ENCODE measurements at places on chromosomes 2 and 18.

- DNase-seq = peak; percentile 43
These were observed 7.9 kb downstream of the CABLES1 start for GRCh38 chr18:23143016-23143814.

- no peak for DNase-seq
These were observed 21.4 kb downstream of the GRHL1 start for GRCh38 chr2:9972621-9973479.

DNA sequence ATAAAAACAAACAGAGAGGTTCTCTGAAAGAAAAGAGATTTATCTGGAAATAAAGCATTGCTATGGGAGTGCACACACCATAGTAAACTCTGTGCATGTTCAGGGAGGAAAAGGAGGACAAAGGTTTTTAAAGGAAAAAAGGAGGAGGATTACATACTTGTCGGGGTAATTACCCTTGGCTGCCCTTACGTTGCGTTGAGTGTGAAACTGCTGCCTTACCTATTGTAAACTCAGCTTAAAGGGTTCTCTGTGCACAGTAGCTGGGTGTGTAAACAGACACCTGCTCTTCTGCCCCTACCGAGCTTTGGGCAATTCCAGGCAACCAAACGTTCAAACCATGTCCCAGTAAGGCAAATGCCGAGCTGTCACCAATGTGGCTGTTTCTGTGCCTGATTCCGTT, 29.6 kb upstream of the PXDN start:
- no peak for DNase-seq

DNA sequence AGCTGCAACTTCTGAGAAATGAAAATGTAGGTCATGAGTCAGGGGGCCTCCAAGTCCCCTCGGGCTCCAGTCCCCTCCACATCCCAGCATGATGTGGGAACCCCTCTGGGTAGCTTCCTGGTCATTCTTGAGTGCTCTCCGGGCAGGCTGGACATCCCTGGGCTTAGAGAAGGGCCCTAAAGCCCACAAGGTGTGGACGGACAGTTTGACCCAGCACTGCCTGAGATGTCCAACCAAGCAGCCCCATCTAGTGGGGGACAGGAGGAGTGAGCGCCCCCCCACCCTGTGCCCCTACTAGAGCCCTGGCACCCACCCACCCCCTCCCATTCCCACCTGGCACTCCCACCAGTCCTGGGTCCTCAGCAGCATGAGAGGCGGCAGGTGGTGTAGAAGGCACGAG, 46.0 kb downstream of the CYP27C1 start:
- DNase-seq = no peak

DNA sequence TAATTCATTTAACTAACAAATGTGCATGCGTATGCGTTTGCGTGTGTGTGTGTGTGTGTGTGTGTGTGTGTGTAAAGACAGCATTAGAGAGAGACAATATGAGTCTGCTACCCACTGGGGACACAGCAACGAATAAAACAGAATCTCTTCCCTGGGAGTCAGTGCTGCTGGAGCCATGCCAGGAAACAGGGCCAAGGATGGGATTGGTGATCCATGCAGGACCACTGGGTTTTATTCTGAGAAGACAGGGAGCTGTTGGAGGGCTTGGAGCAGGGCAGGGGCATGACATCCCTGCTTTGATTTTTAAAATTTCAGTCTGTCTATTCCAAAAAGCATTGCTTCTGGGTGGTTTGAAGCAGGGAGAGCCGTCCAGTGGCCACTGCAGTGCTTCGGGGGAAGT, 62.9 kb downstream of the PDCL3 start:
- no peak for DNase-seq

DNA sequence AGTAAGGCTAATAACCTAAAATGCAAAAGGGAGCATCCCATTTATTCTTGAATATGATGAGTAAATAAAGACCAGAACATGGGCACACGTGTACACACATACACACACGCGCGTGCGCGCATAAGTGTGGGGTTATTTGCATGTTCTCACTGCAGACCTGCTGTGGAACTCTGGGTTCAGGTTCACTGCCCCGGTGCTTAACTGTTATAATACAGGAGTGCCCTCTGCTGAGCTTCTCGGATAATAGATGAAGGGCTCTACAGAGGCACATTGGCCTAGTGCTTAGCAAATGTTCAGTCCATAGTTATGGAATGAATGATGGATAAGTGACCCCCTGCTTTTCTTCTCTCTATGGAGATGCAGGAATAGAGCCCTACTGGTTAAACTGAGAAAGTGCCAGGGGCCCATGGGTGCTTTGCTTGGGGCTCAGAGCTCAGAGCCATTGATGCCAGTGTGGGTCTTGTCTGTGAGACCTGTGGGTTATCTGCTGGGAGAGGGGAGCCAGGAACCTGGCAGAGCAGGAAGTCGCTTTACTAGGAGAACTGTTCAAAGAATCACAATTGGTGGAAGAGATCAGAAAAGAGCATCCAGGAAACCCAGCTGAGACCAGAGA, 3.6 kb upstream of the ARL4C start:
- DNase-seq = peak; percentile 51

GRCh38 chr2:237980087-237980486, 13.3 kb downstream of the UBE2F start:
- DNase-seq = no peak

DNA sequence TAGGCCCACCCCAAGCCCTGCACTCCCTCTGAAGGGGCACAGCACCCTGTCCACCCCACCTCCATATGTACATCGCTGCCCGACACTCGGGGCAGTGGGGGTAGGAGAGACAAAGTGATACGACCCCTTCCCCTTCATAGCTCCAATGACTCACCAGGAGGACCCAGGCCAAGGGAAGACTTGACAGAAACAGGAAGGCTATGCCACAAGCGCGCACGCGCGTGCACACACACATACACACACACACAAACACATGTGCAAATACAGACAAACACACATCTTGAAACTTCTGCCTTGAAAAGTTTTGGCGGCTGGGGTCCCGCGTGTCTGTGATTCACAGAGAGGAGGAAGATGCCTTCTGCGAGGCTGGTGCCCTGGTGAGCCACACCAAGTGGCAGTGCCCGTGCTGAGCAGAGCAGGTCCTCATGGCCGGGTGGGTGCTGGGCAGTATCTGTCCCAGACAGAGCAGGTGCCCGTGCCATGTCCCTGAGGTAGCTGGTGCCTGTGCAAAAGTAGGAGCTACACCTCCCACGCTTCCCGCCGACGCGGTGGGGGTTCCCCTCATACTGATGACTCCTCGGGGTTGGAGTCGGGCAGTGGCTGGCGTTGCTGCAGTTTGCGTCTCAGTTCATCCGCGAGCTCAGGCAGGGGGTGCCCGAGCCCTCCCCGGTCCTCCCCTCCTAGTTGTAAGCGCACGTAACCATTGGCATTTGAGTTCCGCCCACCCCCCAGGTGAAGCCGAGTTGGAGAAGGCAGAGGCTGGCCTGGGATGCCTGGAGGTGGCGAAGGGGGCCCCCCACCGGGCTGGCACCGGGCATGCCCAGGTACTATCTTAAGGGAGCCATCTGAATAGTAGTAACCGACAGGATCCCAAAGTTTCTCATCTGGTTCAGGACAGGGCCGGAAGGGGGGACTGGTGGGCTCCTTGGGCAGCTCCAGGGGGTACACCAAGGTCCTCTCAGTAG, 2.5 kb upstream of the ANKRD39 start:
- DNase-seq = peak; percentile 50

DNA sequence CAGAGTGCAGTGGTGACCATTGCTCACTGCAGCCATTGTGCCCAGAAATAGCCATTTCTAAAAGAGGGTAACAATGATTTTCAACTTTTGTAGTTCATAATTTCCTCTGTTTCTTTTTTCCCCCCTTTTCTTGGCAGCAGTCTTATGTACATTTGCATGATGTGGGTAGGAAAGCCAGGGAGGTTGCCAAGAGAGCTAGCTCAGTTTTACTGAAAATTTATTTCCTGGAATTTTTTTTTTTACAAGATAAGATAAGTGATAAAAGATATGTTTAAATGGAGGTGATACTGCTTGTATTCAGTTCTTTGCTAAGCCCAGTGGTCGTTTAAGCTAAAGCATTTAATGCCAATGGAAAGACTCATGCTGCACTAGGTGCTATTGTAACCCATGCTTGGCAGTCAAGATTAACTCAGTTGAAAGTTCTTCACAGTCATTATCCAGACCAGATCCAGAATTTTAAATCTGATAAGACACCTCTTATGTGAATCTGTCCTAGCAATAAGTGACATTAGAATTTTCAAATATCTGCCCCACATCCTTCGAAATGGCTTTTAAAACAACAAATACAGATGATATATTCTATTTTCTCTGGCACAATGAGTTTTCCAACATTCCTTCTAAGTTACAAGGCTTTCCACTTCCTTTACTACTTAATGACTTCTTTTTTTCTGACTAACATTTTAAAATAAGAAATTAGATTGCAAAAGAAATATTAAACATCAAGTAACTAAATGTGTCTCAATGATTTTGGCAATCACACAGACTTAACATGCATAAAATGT, 4.4 kb upstream of the ATP8B1 start:
- DNase-seq = no peak

- peak; percentile 56 for DNase-seq
These were observed 2.1 kb upstream of the SPIRE1 start for GRCh38 chr18:12659904-12660605.

DNA sequence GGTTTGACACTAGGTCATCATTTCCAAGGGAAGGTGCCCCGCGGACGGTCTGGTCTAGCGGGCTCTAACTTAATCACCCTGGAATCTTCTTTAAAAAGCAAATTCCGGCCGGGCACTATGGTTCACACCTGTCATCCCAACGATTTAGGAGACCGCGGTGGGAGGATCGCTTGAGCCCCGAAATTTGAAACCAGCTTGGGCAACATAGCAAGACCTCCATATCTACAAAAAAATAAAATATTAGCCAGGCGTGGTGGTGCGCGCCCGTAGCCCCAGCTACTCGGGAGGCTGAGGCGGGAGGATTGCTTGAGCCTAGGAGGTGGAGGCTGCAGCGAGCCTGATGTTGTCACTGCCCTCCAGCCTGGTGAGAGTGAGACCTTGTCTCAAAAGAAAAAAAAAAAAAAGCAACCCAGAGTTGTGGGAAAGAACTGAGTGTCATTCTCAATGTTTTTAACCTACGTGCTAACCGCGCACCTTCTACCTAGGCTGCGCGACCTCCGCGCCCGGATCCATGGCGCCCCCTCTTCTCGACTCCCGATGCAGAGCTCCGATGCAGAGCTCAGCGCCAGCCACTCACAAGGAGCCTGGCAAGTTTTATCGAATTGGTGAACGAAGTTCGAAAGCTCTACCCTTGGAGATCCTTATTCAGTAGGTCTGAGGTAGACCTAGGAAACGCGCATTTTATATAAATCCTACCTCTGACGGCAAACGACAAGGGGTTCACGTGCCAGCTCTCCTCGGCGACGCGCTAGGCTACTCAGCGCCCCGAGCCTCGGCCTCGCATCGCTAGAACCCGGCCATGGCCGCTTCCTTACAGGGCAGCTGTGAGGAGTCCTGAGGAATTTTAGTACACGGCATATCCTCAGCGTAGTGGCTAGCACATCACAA, 888 bp upstream of the TWSG1 start:
- no peak for DNase-seq

DNA sequence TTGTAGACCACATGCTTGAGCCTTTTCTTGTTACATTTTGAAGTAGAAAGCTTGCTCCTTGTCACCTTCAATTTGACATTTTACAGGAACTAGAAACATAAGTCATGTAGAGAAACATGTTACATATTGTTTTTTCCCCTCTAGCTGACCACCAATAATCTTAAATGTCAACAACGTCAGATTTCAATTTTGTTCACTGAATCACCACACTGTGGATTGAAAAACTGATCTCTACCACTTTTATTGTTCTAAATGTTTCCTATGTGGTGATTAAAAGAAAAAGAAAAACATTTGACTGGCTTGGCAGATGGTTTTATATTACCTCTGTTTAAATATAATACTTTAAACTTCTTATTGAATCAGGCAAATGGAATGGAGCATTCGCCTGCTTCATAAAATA, 87.7 kb downstream of the DSEL start:
- no peak for DNase-seq
